Thyroid gland (tissue), 4 donors: ENCODE measurements at places on chromosomes 13 and 19.

GRCh38 chr13:27016875-27017274 lies 154.7 kb downstream of the USP12 start:
- DNase-seq = no peak

DNA sequence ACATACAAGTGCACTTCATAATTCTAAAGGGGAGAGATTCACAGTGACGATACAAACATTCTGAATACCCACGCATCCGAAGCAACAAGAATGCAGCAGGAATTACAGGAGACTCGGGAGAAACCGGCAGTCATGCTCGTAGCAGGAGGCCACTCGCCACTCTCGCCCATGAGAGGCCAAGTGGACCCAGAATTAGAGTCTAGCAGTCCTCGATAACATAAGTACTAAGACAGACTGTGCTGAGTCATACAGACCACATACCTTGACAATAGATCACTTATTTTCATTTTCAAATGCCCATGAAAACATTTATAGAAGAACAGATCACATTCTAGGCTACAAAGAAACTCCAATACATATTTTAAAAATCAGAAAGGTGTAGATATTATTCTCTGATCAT lies 299.1 kb upstream of the TSHZ3 start:
- DNase-seq = peak; percentile 10

- no peak for DNase-seq
Measured at GRCh38 chr13:98585398-98585754, 8.5 kb upstream of the STK24 start.

GRCh38 chr19:37948362-37948761 lies 41.4 kb downstream of the SIPA1L3 start:
- DNase-seq = no peak
